ENCODE measurements at places on chromosomes 12 and 14.

GRCh38 chr14:67426161-67426560 lies 14.2 kb upstream of the PLEK2 start:
- no peak for DNase-seq

GRCh38 chr12:125519026-125519651 lies 453.9 kb downstream of the AACS start:
- DNase-seq: no peak

GRCh38 chr14:48027115-48027514 lies 351.7 kb upstream of the MDGA2 start:
- no peak for DNase-seq

- DNase-seq: no peak
These were observed 21.6 kb upstream of the NR4A1 start for GRCh38 chr12:52029685-52030084.

DNA sequence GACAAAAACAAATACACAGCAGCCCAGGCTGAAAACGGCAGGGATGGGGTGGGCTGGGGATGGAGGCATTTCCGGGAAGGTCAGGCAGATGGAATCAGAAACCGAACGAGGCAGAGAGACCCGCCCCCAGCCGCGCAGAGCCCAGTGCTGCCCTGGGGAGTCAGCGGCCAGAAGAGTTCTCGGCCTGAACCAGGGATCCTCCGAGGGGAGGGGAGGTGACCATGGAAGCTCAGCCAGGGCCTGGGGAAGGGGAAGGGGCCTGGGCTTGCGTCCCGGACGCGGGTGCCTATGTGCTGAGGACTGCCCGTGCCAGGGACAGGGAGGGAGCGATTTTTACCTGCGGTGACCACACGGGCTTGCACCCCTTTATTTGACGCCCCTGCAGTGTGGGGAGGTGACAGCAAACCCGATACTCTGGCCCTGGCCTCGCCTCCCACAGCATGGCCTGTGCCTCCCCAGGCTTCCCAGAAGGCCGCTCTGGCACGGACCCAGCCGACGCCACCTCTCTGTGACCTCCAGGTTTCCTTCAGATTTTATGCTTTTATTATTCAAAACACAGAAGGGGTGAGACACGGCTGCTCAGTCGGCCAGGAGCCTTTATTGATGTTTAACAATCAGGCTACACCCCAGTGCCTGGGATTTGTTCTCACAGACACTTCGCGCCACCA lies 7.7 kb downstream of the LRCOL1 start:
- DNase-seq: no peak

DNA sequence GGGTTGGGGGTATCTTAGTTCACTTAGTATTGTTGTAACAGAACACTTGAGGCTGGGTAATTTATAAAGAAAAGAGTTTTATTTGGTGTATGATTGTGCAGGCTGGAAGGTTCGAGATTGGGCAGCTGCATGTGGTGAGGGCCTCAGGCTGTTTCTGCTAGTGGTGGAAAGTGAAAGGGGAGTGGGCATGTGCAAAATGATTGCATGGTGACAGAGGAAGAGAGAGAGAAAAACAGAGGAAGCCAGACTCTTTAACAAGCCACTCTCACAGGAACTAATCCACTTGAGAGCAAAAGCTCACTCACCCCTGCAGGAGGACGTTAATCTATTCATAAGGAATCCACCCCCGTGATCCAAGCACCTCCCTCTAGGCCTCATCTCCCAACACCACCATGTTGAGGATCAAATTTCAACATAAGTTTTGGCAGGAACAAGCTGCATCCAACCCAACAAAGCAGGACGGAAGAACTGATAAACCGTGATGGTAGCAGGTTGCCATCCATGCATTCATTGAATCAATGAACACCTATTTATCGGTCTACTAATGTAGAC lies 165.0 kb upstream of the GZMB start:
- DNase-seq: no peak

- DNase-seq: no peak
These were observed 404.4 kb downstream of the SLC6A15 start for GRCh38 chr12:84507956-84508850.

DNA sequence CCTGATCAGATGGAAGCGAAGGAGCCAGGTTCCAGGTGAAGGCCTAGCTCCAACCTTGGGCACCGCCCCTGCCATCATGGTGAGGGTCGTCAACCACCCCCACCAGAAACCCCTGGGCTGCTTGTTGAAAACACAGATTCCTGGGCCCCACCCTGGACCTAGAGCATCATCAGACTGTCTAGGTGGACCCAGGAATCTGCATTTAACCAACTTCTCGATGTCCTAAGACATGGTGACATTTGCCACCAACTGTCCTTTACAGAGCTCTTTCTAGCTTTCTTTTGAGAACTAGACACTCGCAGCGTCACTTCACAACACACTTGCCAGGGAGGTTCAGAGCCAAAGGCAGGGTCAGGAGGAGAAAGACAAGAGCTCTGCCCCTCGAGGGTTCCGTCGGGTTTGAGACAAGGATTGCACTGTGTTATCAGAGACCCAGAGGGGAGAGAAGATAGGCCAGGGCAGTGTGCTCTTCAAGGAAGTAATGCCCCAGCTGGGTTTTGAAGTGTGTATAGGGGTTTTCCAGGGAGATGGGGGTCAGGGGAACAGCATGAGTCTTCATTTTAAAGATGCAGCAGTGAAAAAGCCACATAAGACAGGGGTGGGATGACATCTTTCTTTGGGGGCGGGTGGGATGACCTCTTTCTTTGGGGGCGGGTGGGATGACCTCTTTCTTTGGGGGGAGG lies 24.6 kb downstream of the RFLNA start:
- no peak for DNase-seq

GRCh38 chr14:65791191-65791981 lies 378.9 kb downstream of the FUT8 start:
- DNase-seq: no peak

DNA sequence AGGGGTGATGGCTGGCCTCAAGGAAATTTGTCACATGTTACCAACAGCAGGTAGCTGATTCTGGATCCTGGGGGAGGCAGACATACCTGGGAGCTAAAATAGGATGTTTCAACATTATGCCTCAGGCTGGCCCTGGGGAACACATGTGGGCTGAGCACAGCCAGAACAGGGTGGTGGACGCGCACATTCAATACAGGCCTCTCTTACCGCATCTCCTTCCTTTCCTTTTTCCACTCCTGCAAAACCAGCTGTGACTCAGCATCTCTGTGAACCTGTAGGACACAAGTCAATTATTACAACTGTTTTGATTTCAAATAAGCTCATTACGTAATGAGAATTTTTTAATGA lies 61.0 kb downstream of the NT5DC3 start:
- DNase-seq: no peak

- DNase-seq: no peak
These were observed 931 bp upstream of the MYF5 start for GRCh38 chr12:80715713-80716249.

DNA sequence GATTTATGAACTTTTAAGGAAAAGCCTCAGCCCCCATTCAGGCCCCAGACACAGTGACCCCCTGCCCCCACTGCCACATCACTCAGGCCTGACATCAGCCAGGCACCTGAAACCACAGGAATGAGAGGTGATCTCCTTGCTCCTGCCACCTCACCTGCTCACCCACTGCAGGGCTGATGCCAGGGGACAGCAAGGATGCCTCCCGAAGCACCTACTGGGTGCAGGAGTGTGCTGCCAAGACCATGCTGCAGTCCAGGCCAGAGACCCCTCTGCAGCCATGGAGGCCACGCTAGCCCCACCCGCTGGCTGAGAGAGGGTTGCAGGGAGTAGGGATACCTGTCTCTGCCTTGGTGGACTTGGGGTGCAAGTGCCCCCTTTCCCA lies 18.6 kb upstream of the KRT7 start:
- DNase-seq: no peak

DNA sequence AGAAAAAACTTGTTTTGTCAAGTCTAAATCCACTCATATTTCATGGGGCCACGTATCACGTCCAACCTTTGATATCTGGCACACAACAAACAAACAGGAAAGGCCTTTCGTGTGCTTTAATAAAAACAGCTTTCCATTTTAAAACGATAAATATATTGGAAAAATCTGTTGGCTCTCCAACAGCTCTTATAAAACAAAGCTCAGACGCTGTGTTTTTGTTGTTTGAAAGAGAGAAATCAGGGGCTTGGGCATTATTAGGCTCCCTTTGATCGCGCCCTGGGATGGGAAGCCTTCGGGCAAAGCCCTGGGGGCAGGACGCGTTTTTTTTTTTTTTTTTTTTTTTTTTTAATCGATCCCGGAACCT lies 429 bp upstream of the PLEKHA5 start:
- DNase-seq: no peak

GRCh38 chr12:49061157-49061650 lies 610 bp upstream of the KMT2D start:
- DNase-seq: no peak

- no peak for DNase-seq
These were observed 10.8 kb downstream of the KRT71 start for GRCh38 chr12:52542157-52542556.

DNA sequence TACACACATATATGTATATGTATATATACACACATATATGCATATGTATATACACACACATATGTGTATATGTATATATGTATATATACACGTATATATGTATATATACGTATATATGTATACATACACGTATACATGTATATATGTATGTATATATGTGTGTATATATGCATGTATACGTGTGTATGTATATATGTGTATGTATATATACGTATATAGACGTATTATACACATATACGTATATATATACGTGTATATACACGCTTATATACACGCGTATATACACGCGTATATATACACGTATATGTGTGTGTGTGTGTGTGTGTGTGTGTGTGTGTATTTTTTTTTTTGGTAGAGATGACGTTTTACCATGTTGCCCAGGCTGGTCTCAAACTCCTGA lies 32.9 kb upstream of the ZNF740 start:
- DNase-seq: no peak

DNA sequence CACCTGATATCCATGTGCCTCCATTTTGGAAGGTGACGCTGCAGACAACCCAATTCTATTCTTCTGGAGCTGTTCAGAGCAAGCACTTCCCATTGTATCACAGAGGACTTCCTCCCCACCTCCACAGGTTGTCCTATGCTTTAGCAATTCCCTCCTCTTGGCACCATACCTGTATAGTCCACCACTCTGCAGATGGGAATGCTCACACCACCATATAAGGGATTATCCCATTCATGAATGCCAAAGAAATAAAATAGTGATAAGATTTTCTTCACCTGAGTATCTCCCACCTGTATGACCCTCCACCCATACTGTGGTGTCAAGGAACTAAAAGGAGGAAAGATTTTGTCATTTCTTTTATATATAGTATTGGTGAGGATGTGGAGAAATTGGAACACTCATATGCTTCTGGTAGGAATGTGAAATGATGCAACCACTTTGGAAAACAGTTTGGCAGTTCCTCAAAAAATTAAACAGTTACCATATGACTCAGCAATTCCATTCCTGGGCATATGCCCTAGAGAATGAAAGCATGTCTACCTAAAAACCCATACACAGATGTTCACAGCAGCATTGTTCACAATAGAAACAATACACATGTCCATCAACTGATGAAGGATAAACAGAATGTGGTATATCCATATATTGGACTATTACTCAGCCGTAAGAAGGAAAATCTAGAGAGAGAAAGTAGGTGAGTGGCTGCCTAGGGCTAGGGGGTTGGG lies 75.2 kb downstream of the FIGNL2 start:
- DNase-seq: no peak

DNA sequence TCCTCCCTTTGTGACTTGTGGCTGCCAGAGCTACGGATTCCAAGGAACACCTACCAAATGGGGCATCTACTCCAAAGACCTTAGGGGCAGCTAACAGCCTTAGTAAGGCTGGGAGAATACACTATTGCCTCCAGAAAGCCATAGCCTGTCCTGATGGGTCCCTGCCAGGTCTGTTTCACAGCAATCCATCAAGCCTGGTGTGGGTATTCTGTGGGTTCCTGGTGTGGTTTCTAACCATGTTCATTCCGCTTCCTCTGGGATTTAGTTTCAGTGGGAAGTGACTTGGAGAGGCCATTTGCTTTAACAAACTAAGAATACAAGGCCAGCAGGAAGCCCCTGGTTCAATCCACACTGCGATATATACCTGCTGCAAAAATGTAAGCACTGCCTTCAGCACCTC lies 220.5 kb downstream of the FOXN3 start:
- no peak for DNase-seq

DNA sequence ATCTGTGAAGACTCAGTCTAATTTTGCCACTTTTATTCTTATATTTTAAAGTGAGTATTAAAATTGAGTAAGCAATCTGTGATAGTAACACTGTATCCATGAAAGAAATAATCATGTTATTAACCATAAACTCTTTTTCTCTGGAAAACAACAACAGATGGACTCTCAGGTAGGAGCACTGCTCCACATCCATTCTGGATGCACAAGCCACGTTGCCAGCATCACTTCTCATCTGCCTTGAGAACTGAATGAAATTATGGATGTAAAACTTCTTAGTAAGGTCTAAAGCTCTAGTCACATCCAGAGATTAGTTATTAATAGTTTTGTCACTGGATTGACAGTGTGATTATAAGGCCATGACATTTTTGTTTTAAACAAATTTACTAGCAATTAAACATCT lies 489.1 kb upstream of the SYT1 start:
- no peak for DNase-seq

- no peak for DNase-seq
These were observed 8.5 kb upstream of the SVOP start for GRCh38 chr12:109029411-109029810.

DNA sequence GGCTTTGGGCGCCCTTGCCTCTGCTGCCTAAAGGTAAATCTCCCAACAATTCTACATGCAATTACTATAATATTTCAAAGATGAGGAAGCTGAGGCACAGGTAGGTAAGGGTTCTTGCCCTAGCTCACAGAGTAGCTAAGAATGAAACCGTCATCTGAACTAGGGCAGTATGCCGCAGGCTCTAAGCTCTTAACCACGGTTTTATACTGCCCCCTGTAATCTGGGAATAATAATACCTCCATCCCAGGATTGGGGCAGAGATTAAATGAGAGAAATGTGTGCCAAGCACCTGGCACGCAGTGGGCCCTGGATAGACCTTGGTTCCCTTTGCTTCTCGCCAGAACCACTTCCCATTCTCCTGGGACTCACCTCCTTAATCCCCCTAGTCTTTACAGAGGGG lies 1.5 kb upstream of the HRK start:
- no peak for DNase-seq

GRCh38 chr14:64636980-64637429 lies 67.2 kb upstream of the PLEKHG3 start:
- no peak for DNase-seq

DNA sequence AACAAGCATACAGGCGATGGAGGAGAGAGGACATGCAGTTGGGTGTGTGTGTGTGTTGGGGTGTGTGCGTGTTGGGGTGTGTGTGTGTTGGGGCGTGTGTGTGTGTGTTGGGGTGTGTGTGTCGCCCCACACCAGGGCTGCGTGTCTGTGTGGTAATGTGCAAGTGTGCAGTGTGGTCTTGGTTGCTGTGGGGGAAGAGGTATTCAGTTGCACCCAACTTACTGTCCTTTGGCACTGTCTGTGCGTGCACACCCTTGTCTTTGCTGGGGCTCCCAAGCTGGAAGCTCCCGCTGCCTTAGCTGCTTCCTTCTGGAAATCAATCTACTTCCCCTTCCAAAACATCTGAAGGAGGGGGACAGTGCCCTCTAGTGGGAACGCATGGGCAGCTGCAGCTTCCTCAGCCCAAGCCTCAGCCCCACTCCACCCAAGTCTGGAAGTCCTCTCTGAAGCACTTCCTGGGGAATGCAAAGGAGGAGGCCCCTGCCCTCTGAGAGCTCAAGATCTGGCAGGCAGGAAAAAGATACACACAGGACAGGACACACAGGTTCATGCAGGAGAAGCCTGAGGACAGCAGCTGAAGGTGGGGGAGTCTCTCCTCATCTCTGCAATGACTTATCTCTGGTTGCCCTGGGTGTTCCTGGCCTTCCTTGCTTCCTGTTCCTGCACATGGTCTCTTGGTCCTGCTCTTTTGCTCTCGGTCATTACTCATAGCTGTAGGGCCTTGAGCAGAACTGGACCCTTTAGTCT lies 13.1 kb downstream of the ASIC1 start:
- no peak for DNase-seq
